ENCODE measurements at places on chromosomes 11 and 22. TPM values are rescaled to one million over a fixed set of nuclear protein-coding genes. Genes with fewer than 3 reads are reported as not detected.

API5 gene
- total RNA-seq = 68.4 TPM

VPREB1 gene
- total RNA-seq = not detected

DNA sequence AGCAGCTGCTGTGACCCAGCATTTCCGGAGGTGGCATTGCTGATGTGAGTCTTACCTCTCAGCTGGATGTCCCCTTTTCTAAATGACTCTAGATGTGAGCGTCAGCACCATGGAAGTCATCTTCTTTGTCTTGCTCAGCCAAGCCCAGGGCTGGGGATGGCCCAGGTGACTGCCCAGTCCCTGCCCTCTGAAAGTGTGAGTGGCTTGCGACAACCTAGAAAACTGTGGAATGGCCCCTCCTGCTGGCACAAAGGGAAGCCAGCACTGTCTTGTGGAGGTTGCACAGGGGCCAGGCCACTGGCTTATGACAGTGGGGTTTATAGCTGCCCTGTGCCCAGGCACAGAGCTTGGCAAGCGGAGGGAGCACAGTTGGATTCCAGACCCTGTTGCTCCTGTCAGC is 6.2 kb downstream of the TUB start:
- DNase-seq = no peak

GRCh38 chr22:32336771-32337424 is 20.8 kb upstream of the RFPL3 start:
- DNase-seq = no peak

DNA sequence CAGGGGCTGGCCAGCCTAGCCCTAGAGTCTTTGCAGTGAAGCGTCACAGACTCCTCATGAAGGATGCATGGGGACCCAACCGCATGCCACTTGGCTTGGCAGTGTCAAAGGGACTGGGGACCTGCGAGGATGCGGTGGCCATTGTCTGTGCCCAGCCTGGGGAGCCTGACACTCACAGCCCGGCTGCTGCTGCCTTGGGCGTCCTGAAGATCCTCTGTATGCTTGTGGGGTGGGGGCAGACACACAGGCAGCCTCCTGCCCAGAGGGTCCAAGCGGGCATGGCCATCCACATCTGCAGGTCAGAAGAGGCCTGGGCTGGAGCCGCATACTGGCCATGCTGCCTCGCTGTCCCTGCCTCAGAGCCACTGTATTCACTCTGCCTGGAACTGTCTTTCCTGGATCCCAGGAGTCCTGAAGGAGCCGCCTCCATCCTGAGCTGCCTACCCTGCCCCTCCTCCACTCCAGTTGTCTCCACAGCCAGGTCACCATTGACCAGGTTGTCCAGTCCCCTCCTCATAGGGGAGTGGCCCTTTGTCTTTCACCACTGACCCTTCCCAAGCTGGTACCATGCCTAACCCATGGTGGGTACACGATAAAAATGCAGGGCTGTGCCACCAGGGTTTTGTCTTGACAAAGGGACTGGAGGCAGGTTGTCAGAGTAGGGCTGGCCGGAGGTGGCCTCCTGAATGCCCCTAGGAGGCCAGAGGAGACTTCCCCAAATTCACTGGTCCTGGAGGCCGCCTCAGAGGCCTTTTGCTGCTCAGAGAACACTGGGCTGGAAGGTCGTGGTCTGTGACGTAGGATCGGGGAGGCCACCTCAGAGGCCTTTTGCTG is 107.0 kb downstream of the KCNQ1OT1 start:
- DNase-seq = no peak

CHRDL2 gene
- not detected for total RNA-seq

TEX54 gene
- not detected for total RNA-seq

GRCh38 chr22:27347951-27348350 is 453.6 kb downstream of the MN1 start:
- DNase-seq = no peak

- no peak for DNase-seq
Observed at GRCh38 chr22:36904260-36904880, 9.1 kb upstream of the CSF2RB start.

- no peak for DNase-seq
Observed at GRCh38 chr11:2146051-2146450, 6.9 kb upstream of the IGF2 start.

- DNase-seq = no peak
Observed at GRCh38 chr11:119016216-119017009, 1.7 kb downstream of the RPS25 start.

DNA sequence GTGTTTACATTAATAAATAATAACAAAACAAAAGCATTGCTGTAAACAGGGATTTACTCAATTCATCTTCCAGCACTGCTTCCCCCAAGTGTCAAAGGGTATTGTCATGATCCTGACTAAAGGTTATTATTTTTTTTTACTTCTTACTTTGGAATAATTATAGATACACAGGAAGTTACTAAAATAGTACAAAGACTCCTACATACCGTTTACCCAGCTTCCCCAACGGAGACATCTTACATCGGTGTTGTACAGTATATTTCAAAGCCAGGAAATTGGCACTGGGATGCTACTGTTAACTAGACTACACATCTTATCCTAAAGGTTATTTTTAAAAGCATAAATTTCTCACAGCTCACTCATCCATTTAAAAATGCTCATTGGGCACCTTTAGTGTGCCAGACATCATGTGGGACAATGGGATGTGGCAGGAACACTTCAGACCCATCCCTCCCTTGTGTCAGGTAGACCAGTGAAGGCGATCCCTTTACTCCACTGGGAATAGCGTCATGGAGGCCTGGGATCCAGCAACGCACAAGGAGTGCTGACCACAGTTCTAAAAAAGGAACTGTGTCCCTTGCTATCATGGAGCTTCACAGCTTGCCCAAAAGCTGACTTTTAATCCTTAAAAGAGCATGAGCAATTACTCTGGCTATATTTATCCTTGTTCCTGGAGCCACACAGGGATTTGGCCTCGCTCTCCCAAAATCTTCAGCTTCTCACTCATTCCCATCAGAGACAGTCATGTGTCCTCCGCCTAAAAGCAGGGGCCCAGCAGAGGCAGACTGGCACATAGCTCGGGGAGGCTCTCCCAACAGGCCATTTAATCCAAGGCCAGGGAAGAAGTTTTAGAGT is 3.1 kb upstream of the IRAG1 start:
- no peak for DNase-seq

GRCh38 chr11:30800904-30801303 is 214.8 kb upstream of the MPPED2 start:
- DNase-seq = no peak

MMP3 gene
- not detected for total RNA-seq

TNKS1BP1 gene
- total RNA-seq = 19.1 TPM

GRCh38 chr11:75262961-75263852 is 22.6 kb downstream of the TPBGL start:
- DNase-seq = no peak

- DNase-seq = no peak
Observed at GRCh38 chr22:40202225-40202944, 24.7 kb downstream of the TNRC6B start.

GRCh38 chr22:20021196-20022181 is 579 bp downstream of the TANGO2 start:
- DNase-seq = no peak

SMTNL1 gene
- total RNA-seq = not detected

GRCh38 chr11:82989628-82990404 is 81.9 kb downstream of the RAB30 start:
- DNase-seq = no peak

DNA sequence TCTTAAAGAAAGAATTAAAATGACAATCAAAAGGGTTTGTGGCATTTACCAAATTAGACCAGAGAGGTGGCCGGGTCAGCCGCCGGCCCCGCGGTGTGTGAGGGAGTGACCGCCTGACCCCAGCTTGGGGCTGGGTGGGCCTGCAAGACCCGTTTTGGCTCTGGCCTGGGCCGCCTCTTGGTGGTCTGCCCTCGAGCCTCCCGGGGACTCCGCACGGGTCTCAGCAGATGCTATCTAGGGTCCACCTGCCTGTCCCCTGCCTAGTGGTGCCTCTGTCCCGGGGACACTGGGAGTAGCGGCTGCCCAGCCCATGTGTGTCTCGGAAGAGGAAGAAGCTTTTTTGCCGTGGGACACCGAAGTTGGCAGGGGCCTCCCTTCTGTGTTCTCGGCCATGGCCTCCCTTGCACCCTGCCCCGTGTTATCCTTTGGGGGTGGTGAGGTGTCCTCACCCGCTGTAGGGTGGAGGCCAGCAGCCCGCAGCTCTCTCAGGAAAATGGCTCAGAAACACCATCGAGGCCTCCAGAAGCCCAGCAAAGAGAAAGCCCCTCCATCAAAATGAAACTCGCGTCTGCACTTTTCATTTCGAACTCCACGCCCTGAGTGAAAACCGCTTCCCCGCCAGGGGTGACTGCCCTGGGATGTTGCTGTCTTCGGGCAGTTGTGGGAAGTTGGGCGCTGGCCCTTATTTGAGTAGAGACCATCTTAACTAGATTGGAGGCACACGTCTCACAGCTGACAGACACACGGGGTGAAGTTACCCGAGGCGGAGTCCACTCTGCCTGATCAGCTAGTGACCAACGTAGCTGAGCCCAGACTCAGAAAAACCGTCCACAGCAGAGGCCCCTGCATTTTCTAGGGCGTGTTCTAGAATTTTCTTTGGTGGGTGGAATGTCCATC is 8.0 kb downstream of the CCND1 start:
- no peak for DNase-seq

DNA sequence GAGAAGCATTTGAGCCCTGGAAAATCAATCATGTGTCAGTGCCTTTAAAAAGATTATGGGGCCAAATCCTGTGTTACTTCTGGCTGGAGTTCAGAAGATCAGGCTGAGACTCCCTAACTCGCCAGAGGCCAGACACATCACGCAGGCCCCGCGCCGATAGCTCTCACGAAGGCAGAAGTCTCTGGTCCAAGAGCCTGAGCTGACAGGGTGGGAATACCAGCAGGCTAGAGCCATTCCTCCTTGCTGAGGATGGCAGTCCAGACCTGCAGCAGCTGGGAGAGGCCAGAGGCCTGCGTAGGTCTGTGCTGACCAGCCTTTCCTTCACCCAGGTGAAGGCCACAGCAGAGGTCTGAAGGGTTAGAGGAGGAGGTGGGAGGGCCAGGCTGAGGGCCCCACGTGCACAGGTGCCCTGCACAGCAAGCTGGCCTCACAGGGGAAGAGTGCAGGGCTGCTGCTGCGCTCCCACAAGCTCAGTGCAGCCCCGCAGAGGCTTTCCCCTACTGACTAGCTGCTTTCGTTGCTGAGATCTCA is 52.9 kb downstream of the ST14 start:
- no peak for DNase-seq

- no peak for DNase-seq
Observed at GRCh38 chr11:120024046-120024445, 113.9 kb downstream of the TRIM29 start.

Data from NCI-H460 (cell line).